Globus pallidus (tissue), 1 donor: ENCODE measurements at places on chromosomes 2 and 18.

DNA sequence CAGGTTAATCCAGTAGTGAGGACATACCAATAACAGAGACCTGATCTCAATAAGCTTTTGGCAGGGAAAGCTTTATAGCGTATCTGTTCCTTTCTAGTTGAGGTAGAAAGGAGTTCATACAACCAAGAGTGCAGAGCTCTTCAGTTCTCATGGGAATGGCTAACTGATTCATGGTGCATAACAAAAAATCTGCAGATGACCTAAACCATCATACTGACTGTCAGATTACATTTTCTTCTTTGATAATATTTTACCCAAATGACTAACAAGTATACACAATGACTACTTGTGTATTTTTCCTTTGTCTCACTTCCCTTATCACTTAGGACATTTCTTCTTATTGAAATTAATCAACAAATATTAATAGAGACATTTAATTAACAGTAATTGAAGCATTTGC is 140.0 kb upstream of the SERTAD2 start:
- DNase-seq, result no peak

GRCh38 chr2:134677856-134678756 is 40.7 kb downstream of the TMEM163 start:
- no peak for DNase-seq

- no peak for DNase-seq
Measured at GRCh38 chr18:44805176-44805575, 124.5 kb downstream of the SETBP1 start.

DNA sequence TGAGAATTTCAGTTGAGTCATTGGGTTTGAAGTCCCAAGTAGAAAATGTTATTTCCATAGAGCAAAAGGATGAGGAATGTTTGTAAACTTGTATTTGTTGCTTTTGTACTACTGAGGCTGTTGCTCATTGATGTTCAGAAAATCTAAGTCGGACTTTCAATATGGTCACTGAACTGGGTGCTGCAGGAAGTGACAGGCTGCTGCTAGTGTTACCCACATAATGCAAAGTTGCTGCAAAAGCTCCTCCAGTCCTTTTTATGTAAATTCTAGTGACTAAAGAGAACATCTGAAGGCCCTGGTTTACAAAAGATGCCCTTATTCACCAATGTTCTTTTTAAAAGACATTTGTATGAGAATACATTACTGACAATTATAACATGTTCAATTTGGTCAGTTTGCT is 131.1 kb upstream of the FAM98A start:
- DNase-seq, result no peak

DNA sequence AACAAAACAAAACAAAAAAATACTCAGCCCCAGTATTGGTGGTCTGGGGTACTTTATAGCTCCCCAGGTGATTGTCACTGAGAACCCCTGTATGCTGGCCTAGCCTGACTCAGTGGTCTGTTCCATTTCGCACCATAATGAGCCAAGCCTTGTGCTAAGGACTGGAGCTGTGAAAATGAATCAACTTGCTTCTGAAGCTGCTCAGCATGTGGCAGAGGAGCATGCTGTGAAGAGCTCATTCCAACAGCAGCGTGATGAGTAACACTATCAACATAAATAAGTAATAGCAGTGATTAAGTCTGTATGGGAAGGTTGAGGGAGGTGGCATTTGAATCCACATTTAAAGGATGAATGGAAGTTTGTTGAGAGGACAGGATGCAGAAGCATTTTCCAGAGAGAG is 67.2 kb upstream of the ATL2 start:
- no peak for DNase-seq

DNA sequence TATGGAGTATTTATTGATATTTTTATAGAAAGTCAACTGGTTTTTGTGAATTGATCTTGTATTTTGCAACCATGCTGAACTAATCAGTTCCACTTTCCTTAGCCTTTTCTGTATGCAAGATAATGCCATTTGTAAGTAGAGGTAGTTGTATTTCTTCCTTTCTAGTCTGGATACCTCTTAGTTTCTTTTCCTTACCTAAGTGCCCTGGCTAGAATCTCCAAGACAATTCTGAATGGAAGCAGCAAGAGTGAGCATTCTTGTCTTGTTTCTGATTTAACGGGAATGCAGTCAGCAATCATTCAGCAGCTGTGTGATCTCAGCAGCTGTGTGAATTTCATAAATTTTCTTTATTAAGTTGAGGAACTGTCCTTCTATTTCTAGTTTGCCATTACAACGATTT is 73.4 kb downstream of the NRXN1 start:
- DNase-seq, result no peak

GRCh38 chr18:13252686-13253410 is 34.3 kb downstream of the LDLRAD4 start:
- DNase-seq, result peak; percentile 73

GRCh38 chr2:235432741-235433520 is 60.9 kb upstream of the AGAP1 start:
- DNase-seq, result peak; percentile 24

- no peak for DNase-seq
Measured at GRCh38 chr2:160249876-160250275, 49.8 kb upstream of the ITGB6 start.

DNA sequence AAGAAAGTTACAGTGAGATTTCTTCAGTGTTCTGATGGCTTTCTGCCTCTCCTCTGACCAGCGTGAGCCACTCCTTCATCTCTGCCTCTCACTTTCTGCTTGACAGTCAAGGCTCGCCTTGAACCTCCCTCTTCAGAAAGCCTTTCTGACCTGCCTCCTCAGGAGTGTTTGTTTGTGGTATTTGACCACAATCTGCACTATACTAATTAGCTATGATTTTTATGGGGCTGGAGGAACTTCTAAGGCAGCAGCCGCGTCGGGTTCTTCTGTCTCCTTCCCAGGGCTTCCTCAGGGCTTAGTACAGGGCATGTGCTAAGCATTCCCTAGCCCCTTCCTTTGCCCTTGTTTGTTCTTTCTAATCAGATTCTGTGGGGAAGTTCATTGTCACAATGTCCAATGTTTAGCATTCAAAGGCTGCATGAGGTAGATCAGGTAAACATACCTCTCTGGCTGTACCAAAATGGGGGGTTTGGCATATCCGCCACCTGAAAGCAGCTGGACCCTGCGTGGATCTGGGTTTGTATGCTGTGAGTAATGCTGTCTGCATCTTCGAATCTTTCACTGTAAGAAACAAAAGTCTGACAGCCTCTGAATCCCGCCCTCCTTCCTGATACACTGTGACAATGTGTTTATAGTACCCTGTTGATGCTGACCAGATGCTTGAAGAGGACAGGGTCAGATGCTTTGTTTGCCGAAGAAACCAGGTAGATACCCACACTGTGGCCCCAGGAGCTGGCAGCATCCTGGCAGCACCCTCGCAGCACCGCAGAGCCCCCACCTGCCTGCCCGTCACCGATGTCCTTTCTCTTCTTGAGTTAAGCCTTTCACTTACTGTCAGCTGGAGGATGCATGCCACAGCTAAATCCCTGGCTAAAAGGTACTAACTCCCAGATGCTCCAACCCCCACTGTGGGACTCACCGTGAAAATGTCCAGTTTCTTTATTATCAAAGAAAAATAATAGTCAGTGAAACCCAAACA is 260.8 kb upstream of the HDAC4 start:
- no peak for DNase-seq

- DNase-seq, result no peak
Measured at GRCh38 chr18:7737550-7737949, 170.4 kb downstream of the PTPRM start.

GRCh38 chr2:116094196-116094595 is 1651.8 kb downstream of the DPP10 start:
- no peak for DNase-seq

DNA sequence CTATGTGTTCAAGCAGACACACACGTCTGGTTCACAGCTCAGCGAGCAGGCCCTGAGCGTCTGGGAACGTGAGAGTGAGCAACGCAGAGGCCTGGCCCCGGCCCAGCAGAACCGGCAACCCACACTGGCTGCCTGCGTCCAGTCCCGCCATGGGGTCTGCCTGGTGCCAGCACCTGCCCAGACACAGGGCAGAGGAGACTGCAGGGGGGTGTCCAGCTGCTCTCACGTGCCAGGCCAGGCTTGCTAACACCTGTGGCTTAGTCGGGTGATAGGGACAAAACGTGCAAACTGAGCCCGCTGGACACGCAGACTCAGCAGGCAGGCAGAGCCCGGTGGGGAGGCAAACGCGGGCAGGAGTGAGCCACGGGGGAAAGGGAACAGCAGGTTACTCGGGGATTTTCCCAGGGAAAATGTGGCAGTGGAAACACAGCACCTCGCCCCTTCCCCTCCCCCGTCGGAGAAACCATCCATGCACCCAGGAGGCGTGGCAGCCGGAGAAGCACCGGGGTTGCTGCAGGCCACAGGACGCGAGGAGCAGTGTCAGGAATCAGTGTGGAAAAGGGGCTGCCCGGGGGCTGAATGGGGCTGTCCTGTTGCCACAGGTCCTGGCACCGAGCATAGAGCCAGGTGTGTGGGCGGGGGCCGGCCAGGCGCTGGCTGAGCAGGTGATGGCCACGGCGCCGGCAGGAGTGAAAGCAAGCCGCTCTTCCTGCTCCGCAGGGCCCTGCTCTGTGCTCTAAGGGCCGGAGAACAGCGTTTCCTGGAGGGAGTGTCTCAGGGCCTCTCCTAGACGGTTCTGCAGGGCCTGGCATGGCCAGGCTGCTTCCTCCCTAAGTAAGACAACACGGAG is 154.7 kb downstream of the HDAC4 start:
- no peak for DNase-seq

GRCh38 chr2:160657196-160657595 is 163.6 kb upstream of the RBMS1 start:
- no peak for DNase-seq

DNA sequence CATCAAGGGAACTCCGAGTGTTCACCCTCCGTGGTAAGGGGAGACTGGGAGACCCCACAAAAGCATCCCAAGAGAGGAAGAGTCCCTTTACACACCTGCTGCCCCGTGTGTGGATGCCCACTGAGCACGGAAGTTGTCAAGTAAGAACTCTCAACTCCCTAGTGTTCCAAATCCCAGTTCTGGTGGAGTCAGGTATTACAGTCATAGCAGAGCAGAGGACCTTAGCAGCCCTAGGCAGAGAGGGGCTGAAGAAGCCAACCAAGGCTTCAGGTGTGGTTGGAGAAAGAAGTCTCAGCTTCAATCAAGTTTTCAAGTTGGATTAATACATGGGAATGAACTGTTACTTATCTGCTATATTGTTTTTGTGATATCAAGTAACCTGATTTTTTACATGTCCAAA is 512.5 kb downstream of the RNF144A start:
- no peak for DNase-seq

- no peak for DNase-seq
Measured at GRCh38 chr18:73384246-73384645, 516.5 kb upstream of the NETO1 start.

DNA sequence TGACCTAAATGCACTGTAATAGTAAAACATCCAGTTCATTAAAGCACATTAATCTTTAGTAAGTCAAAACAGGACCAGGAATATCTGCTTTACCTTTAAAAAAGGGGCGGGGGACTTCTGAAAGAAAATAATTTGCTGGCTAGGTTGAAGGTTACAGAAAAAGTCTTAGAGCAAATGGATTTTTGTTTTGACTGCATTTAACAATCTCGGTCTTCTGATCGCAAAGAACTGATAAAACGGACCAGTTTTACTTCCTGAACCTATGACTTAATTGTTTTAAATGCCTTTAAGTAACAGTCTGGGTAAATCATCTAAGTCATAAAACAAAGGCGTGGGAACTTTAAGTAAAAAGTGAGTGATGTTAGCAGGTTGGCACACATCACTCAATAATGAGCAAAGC is 783 bp downstream of the BUB1 start:
- no peak for DNase-seq

DNA sequence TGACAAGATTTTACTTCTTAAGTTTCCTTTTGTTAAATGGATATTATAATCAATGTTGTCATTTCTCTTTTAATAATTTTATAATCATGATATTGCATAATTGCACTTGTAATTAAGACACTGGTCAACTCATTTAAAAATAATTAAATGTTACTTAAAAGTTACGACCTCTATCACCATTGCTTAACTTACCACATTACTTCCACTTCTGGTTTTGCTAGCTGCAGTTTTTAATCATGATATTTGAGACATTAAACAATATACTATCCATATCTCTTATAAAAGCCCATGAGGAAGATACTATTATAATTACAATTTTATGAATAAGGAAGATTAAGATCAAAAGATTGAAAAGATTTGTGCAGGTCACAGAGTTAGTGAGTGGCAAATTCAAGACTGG is 502.0 kb downstream of the RNF144A start:
- no peak for DNase-seq

DNA sequence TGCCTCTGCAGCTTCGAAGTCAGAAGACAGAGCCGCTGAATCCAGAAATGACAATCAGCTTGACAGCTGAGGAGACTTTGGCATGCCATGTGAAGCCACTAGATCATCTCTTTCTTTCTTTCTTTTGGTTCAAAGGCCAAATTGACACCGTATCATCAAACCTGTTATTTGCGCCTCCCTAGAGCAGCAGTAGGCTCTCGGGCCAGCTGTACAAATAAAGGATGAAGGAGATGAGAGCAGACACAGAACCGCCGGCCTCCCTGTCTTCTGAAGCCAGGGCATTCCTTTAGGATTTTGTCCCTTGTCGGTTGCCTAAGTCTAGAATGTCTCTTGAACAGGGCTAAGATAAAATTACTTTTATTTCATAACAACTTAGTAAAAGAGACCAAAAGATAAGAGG is 36.8 kb downstream of the COL4A4 start:
- no peak for DNase-seq

DNA sequence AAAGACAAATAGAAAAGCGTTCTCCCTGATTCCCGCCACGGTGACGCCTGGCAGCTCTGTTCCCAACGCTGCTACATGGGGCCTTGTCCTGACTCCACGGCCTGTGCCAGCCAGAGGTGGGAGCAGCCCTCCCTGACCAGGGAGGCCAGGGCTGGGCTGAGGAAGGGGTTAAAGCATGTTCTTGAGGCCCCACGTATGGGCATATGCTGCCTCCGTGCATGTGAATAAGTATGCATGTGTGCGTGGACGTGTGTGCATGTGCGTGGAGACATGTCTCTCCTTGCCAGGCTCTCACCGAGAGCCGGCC is 1.6 kb upstream of the SNED1 start:
- DNase-seq, result no peak

DNA sequence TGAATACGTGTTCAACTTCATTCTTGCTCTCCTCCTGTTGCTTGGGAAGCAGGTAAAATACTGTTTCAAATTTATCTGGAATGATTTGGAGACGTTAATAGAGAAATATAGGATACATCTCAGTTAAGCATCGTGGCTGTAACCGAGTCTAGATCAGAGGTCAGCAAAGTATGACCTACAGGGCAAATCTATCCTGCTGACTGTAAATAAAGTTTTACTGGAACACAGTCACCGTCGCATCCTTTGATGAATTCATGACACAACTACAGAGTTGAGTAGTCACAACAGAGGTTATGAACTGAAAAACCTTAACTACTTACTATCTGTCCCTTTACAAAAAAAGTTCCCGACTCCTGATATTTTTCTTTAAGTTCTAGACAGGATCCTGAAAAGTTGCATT is 86.6 kb downstream of the SP100 start:
- DNase-seq, result no peak

DNA sequence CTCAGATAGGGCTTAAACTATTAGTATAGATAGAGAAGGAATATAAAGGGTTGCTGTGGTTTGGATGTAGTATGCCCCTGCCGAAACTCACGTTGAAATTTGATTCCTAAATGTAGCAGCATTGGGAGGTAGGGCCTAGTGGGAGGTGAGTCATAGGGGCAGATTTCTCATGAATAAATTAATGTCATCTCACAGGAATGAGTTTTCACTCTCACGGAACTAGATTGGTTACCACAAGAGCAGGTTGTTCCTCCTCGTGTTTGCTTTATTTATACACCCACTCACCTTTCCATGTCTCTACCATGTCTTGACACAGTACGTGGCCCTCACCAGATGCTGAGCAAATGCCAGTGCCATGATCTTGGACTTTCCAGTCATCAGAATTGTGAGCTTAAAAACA is 218.2 kb downstream of the RBM43 start:
- no peak for DNase-seq
